ENCODE measurements at places on chromosomes 4 and X.

DNA sequence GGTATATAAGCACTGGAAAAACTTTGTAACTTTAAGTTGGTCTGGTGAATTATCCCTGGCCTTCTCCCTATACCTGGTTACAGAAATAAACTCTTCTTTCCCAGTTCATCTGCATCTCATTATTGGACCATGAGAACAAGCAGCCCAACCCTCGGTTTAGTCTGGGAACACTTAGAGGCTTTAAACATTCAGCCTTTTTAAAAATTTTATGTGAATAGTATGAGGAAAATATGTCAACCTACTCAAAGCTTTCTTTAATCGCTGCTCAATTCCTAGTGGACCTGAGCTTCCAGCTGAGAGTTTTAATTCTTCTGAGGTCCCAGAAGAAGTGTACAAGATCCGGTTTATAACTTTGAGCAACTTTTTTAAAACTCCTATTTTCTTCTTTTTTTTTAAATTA, 358.6 kb upstream of the NOCT start:
- DNase-seq = no peak

DNA sequence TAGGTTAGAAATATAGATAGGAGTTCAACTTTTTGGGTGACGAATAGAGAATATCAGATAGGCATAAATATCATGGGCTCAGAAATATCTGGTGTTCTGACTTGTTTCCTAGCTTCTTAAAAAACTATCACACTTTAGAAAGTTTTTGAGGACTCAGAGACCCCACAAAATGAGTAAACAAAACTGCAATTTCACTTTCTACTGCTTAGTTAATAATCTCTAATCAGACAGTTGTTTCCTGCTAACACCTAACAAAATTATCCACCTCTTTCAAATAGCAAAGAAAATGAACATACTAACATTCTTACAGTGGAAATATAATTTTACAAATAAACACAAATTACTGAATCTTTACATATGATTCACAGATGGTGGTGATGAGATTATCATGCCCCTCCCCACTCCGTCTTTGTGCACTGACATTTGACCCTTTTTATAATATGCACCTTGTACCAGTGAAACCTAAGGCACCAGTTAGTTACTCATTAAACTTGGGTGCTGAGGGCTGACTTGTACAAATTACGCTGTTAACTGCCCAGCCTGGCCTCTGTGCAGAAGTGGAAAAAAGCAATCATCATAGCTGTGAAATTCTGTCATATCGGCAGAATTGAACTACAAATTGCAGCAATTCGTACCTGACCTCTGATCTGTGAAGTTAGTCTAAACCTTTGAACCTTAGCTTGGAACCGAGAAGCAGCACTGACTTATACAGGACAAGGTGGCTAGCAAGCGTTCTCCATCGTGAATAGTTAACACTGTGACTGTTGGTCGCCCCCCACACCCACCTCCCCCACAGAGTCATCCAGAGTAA, 138.7 kb downstream of the CHRNA9 start:
- no peak for DNase-seq

DNA sequence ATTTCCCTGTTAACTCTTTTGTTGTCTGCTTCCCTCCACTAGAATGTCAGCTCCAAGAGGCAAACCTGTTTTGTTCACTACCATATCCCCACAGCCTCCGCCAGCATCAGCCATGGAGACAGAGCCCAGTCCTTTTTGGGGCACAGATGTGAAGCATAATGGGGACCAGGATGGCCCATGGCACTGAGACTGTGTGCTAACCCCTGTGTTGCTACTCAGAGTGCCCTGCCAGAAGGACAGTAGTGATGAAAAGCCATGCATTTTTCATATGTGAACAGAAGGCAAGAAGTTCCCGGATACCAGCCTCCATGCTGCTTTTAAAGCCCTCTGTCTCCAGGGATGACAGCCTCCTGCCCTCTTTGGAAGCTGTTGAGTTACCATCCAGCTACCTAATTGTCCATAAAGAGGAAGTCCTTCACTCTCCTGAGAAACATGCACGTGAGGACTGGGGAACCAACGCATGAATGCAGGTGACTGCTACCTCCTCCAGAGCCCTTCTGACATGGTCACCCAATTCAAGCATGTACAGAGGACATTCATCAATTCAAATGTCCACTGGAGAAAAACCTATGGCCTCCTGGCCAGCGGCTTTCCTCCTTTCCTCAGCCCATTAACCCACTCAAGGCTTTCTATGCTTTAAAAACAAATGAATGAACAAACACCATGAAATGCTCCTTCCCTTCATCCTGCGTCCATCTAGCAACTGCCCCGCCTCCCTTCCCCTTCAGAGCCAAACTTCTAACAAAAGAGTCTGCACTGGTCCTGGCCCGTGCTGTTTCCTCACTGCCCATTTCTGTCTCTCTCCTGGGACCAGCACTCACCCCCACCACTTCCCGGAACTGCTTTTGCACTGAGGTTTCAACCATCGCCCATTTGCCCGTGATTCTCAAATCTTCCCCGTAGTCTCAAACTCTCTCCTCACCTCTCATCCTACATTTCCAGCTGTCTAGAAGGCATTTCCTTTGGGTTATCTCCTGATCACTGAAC, 18.0 kb downstream of the PNMA6F start:
- DNase-seq = no peak

- DNase-seq = peak; percentile 24
These were observed 731.4 kb downstream of the FAT4 start for GRCh38 chr4:126046081-126046614.

- no peak for DNase-seq
These were observed 104.1 kb downstream of the ANOS1 start for GRCh38 chrX:8627796-8628195.

DNA sequence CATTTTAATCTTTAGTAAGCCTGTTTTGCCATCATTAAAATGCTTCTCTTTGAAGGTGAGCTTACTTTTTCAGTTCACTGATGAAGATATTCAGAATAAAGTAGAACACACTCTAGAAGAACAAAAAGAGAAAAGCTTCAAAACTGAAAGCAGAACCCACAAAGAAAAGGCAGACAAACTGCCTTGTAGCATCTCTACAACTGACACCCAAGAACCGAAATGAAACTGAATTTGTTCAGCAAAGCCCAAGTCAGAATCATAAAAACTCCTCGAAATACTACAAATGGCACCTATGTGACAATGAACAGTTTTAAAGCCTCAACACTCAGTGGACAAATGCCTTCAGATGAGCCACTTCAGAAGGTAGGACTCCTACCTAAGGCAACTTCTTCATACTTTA, 83.6 kb downstream of the MAML3 start:
- no peak for DNase-seq

DNA sequence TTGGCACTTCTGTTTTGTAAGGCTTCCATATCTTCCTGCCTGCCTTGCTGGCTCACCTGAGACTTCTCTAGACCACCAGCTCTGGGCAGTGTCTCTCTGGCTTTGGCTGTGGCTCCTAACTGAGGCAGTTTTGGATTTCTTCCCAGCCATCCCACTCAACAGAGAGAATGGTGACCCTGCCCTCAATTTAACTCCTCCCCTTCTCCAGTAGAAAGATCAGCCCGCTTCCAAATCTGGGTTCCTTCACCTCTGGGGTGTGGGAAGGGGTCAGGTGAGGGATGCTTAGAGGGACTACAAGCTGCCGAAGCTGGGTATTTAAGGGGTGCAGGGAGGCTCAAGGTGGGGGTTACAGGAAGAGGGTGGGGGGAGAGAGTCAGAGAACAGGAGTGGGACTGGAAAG, 23.7 kb downstream of the NAP1L5 start:
- DNase-seq = no peak

- no peak for DNase-seq
These were observed 199.7 kb upstream of the KLF3 start for GRCh38 chr4:38464328-38464727.
